ENCODE measurements at places on chromosomes 16 and 17.

- no peak for DNase-seq
Measured at GRCh38 chr17:68384471-68384870, 72.8 kb downstream of the WIPI1 start.

- no peak for DNase-seq
Measured at GRCh38 chr17:31900877-31901276, 631 bp downstream of the UTP6 start.

- no peak for DNase-seq
Measured at GRCh38 chr16:55899857-55900256, 24.7 kb upstream of the CES5A start.

GRCh38 chr17:55186937-55187770, 77.6 kb upstream of the HLF start:
- DNase-seq, result no peak

- no peak for DNase-seq
Measured at GRCh38 chr16:4583906-4584305, 27.8 kb downstream of the C16orf96 start.

GRCh38 chr16:85236818-85237150, 124.5 kb upstream of the CIBAR2 start:
- no peak for DNase-seq

- no peak for DNase-seq
Measured at GRCh38 chr17:74767111-74767516, 9.0 kb downstream of the NAT9 start.

DNA sequence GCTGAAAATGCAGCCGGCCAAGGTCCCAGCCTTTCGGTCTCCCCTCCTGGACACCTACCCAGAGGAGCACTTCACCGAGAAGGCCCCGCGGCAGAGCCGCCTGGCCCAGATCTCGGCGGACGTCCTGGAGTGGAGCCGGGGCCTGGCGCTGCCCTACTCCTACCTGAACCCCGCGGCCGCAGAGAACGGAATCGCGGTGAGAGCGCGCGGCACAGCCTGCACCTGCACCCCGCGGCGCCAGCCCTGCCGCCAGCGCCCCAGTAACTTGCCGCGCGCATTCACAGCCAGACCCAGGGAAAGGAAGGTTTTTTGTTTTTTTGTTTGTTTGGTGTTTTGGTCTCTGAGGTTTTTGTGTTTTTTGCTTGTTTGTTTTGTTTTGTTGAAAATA, 15.2 kb downstream of the ALOX12B start:
- no peak for DNase-seq

DNA sequence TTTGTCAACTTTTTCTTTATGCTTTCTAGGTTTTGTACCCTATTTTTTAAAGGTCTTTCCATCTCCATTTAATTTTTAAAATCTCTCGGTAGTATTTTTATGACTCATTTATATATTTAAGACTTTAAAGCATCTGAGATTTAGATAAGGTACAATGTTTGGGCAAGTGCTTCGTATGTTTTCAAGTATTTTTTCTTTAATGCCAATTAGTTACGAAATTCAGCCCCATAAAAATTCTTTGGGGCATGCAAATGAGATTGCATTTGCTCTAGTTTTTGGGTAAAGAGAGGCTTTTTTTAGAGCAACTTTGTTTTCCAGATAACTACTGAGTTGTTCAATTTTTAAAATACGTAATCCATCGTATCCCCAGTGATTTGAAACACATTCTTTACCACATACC, 65.3 kb upstream of the CRHR1 start:
- DNase-seq, result no peak

DNA sequence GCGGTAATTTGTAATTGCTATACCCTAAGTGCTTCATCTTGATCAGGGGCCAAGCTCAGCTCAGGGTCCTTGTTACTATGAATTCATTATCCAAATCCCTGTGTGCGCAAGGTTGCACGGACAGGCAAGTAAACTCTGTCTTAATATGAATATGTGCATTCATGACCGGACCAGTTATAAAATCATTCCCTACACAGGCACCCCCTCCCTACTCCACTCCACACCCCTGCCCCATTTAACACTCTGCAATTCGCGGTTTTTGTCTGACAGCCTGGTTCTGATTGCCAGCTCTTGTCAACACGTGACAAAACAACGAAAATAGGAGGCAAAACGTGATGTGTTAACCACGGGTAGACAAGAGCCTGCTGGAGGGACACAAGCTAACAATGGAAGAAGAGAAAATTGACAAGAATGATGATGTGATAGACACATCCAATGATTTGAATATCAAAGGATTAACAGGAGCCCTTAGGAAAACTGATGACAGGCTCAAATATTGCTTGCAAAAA, 76.5 kb downstream of the CACNG3 start:
- no peak for DNase-seq

DNA sequence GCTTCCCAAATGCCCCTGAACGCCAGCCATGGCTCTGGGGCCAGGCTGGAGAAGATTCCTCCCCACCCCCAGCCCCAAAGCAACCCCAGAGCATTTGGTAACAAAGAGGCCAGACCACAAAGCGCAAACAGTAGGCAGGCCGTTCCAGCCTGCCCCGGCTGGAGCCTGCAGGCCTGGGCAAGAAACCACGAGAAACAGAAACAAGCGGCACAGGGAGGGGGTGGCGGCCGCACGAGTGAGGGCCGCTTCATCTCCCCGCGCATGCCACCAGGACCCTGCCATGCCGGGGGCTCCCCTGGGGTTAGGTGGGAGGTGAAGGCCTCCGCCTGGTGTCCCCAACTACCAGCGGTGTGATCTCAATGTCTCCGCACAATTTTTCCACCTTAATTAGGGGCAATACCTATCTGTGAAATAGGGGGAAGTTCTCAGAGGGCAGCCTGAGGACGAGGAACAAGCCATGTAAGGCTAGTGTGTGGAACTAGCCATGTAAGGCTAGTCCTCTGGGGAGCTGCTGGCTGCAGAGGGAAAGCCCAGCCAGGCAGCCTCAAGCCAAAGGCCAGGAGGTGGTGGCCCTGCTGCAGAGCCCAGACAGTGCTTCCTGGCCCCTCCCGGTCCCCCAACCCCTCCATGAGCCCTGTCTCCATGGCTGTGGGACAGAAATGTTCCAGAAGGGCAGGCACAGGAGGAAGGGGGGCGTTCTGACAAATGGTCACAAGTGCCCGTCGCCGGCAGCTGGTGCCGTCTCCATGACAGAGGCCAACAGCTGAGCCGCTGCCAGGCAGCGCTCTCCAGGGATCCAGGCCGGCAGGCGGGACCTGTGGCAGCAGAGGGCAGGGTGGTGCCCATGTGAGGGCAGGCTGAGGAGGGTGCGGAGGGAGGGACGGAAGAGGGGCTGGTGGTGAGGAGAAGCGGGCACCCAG, 14.5 kb upstream of the MTSS2 start:
- DNase-seq, result no peak

DNA sequence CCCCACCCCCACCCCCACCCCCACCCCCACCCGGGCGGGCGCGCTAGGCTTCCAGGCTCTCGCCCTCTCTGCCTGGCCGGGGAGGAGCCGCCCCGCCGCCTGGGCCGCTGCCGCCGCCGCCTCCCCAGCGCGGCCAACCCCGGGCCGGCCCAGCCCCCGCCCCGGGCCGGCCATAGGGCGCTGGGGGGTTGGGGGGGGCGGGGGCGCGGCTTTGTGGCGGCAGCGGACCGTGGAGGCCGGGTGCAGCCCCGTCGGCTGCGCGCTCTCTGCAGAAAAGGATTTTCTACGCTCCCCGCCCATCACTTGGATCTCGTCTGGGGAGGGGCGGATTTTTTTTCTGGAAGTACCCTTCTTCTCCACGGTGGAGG, 230.9 kb downstream of the MRTFB start:
- DNase-seq, result peak; percentile 89

- DNase-seq, result no peak
Measured at GRCh38 chr17:29178750-29179231, 1.4 kb downstream of the MYO18A start.

GRCh38 chr17:44351464-44351863, 6.4 kb downstream of the GRN start:
- no peak for DNase-seq

DNA sequence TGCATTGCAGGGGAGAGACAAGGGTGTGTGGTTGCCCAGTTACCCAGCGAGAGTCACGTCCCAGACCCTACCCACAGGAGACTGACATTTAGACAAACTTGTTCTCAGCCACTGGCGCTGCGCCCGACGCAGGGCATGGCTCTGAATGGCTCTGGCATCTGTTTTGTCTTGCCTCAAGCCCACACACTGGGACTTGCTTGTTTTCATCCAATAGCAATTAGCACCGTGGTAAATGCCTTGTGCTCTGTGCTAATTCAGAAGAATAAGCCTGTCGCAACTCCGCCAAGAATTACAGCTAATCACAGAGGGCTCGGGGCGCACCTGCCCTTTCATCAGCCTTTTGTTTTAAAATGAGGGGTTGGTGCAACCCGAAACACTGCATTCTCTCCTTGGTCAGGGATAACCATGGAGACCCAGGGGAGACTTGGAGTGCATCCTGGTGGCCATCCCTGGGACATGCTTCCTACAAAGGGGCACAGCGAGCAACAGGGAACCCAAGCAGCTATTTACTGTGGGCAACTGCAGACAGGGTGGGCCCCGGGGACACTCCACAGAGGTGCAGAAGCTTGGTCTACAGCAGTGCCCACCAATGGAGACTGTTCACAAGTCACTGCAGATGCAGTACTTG, 220.6 kb upstream of the ZFHX3 start:
- no peak for DNase-seq

DNA sequence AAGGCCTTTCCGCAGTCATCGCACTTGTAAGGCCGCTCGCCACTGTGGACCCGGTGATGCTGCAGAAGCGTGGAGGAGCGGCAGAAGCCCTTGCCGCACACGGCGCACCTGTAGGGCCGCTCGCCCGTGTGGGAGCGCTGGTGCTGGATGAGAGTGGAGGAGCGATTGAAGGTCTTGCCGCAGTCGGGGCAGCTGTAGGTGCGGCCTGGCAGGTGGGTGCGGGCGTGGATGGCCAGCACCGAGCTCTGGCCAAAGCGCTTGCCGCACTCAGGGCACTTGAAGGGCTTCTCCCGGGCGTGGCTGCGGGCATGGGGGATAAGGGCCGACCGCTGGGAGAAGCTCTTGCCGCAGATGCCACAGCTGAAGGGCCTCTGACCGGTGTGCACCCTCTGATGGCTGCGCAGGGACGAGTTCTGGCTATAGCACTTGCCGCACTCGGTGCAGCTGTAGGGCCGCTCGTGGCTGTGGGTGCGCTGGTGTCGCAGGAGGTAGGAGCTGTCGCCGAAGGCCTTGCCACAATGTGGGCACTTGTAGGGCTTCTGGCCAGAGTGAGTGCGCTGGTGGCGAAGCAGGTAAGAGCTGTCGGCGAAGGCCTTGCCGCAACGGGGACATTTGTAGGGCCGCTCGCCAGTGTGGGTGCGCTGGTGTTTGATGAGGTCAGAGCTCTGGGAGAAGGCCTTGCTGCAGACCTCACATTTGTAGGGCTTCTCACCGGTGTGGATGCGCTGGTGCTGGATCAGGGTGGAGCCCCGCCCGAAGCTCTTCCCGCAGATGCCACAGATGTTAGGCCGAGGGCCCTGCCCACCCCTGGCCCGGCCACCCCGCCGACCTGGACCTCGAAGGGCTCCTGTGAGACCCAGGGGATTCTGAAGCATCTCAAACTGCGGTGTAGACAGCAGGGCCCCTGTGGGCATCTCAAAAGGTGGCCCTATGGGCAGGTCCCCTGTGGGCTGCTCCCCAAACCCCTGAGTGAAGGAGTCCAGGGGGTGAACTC, 1.5 kb downstream of the ZNF768 start:
- DNase-seq, result no peak

GRCh38 chr17:47883589-47884426, 12.2 kb upstream of the SP2 start:
- DNase-seq, result no peak

- DNase-seq, result peak; percentile 46
Measured at GRCh38 chr17:35117984-35118383, 1.7 kb downstream of the RAD51D start.

DNA sequence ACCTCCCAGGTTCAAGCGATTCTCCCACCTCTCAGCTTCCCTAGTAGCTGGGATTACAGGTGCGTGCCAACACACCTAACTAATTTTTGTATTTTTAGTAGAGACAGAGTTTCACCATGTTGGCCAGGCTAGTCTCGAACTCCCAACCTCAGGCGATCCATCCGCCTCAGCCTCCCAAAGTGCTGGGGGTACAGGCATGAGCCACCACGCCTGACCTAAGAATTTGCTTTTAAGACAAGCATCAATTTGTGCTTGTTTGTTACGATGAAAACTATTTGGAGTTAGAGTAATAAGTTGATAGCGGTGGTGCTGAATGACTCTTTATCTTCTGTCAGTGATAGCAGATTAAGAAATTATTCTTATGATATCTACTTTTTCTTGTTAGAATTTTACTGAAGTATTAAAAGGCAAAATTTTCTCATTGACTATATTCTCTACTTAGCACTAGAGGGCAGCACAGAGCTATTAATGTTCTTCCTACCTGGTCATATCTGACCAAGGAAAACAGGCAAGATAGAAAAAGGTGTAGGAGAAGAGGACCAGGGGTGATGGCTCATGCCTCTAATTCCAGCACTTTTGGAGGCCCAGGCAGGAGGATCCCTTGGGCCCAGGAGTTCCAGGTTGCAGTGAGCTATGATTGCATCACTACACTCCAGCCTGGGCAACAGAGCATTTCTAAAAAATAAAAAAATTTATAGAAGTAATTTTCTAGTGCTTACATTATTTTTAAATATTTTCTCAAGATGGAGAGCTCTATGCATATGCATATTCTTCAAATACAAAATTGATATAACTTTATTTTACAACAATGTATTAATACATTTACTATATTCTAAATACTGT, 24.5 kb downstream of the STXBP4 start:
- DNase-seq, result peak; percentile 44

DNA sequence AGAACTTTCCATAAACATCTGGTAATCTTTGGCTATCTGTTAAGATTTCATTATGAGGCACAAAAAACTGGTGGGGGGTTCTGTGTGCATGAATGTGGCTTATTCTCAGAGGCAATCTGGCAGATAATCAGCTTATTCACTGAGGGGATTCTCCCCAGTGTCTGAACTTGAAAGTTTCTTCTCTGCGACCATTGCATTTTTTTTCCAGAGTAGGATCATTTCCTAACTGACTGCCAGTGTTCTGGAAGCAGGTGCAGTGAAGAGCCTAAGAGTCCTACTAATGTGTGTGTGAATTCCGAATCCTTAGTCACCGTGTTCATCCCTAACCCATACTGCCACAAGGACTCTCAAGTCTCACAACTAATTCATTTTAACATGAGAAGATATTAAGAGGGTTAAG, 64.9 kb upstream of the LRRC37A3 start:
- no peak for DNase-seq

- DNase-seq, result no peak
Measured at GRCh38 chr16:23164736-23165135, 15.5 kb upstream of the USP31 start.

DNA sequence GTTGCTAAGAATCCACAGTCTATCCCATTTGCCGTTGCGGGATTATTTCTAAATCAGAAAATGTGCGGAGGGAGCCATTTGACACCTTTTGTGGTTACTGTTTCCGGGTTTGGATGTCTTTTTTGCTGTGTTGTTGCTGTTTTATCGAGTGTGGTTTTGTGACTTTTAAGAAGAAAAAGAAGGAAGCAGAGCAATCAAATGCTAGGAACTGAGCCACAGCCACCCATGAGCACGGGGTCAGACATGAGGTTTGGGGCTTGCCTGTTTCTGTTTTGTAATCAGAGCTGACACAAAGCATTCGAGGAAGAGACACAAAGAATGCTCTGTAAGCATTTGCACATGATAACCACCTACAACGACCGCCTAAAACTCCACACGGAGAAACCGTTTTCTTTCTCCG, 53.1 kb upstream of the CHMP6 start:
- no peak for DNase-seq

- no peak for DNase-seq
Measured at GRCh38 chr17:50890675-50891516, 24.7 kb upstream of the TOB1 start.
